Tibial artery (tissue), 4 donors: ENCODE measurements at places on chromosomes 4 and X.

DNA sequence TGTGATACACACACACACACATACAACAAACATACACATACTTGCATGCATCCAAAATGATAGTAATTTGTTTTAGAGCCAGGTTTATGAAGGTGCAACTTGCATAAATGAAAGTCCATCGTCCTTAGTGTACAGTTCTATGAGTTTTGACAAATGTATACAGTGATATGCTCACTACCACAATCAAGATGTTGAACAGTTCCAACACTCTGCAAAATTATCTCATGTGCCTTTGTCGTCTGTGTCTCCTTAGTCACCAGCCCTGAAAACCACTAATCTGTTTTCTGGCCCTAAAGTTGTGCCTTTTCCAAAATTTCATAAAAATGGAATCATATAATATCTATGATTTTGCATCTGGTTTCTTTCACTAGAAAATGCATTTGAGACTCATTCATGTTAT, 67.8 kb upstream of the ANXA3 start:
- H3K27me3 ChIP-seq, result no peaks in the 10 kb centered on the region
- no peak for DNase-seq
- no peak overlapping the region for H3K4me3 ChIP-seq
- no peaks in the 10 kb centered on the region for H3K4me1 ChIP-seq
- no peak overlapping the region for H3K27ac ChIP-seq

DNA sequence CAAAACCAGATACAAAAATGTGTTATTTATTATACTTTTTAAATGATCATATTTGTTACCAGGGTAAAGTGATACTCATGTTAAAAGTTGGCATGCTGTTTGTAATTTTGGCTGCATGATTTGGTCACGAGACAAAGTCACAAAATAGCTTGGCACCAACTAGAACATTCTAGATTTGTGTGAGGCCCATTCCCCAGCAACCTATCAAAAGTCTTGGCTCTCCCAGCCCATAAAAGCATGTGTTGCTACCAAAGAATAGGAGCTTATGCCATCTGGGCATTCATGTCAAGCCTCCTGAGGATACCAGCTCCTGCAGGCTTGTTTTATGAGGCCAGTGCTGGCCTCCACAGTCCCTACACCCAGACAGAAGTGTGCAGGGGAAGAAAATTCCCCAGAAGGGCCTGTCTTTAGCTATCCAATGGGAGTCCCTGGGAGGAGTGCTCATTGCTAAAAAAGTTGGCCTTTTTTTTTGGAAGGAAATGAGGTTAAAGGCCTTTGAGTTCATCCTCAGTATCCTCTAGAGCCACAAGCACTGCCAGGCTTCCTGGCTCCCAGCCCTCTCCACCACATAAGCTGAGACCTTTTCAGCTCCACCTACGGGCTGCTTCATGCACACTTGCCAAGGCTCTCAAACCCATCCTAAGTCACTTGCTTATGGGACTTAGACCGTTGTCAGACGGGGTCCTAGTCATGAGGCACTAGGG, 211.9 kb upstream of the EOLA2 start:
- no peak overlapping the region for H3K4me3 ChIP-seq
- H3K27ac ChIP-seq, result peak overlapping the region; percentile 60
- peaks cover 4% of the 10 kb centered on the region for H3K4me1 ChIP-seq

GRCh38 chr4:153788413-153789276, at the start of gene SFRP2:
TSS of gene SFRP2 (minus strand) at chr4:153789083. CDS start at chr4:153788835, 248 bp downstream.
- no peaks in the 10 kb centered on the region for H3K36me3 ChIP-seq
- peak; percentile 47 for DNase-seq
- peak within 1 kb of the TSS; percentile 30 for H3K27ac ChIP-seq
- H3K4me3 ChIP-seq, result peak within 1 kb of the TSS; percentile 41
- peaks cover 76% of the 10 kb centered on the region for H3K27me3 ChIP-seq
- H3K4me1 ChIP-seq, result peaks cover 51% of the 10 kb centered on the region

- peaks cover 40% of the 10 kb centered on the region for H3K4me1 ChIP-seq
- no peak for DNase-seq
- H3K27ac ChIP-seq, result peak overlapping the region; percentile 93
These were observed 540 bp upstream of the HADH start for GRCh38 chr4:107989162-107989536.

DNA sequence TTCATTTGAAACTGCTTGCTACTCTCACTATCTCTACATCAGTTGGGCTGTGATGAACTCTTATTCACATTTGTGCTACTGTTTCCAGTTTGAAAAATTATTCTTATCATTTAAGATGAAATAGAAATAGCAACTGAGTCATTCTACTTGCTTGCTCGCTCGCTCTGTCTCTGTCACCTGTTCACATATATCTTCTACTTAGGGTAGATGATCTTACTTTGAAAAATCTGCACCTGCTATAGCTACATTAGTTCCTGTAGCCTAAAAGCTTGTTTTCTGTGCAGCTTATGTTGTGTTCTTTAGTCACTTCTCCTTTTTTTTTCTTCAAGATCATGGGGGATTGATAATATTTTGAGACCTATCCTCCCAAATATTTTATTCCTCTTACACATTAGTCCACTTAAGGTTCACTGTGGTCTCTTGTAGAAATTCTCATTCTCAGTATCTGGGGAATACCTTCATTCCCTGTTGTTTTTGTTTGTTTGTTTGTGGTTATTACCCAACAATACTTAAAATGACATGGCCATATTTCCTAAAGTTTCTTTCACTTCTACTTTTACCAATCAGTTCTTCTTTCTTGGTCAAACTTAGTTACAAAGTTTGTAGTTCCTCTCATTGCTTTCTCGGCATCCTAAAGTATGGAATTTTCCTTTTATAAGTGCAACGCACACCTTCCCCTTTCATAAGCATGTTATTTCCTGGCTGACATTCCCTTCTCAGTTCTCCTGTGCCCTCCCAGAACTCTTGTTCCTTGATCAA, 36.5 kb downstream of the CLCN5 start:
- H3K4me1 ChIP-seq, result no peaks in the 10 kb centered on the region
- H3K27me3 ChIP-seq, result no peaks in the 10 kb centered on the region
- no peak overlapping the region for H3K4me3 ChIP-seq
- H3K27ac ChIP-seq, result no peak overlapping the region

- DNase-seq, result no peak
- H3K27me3 ChIP-seq, result no peaks in the 10 kb centered on the region
- no peaks in the 10 kb centered on the region for H3K36me3 ChIP-seq
- no peaks in the 10 kb centered on the region for H3K4me1 ChIP-seq
- no peak overlapping the region for H3K27ac ChIP-seq
These were observed 618.1 kb upstream of the ADGRL3 start for GRCh38 chr4:60581919-60582536.

GRCh38 chrX:68978655-68979054, 149.8 kb downstream of the EFNB1 start:
- H3K27ac ChIP-seq, result no peak overlapping the region
- no peak overlapping the region for H3K4me3 ChIP-seq
- H3K36me3 ChIP-seq, result no peaks in the 10 kb centered on the region
- no peaks in the 10 kb centered on the region for H3K4me1 ChIP-seq

DNA sequence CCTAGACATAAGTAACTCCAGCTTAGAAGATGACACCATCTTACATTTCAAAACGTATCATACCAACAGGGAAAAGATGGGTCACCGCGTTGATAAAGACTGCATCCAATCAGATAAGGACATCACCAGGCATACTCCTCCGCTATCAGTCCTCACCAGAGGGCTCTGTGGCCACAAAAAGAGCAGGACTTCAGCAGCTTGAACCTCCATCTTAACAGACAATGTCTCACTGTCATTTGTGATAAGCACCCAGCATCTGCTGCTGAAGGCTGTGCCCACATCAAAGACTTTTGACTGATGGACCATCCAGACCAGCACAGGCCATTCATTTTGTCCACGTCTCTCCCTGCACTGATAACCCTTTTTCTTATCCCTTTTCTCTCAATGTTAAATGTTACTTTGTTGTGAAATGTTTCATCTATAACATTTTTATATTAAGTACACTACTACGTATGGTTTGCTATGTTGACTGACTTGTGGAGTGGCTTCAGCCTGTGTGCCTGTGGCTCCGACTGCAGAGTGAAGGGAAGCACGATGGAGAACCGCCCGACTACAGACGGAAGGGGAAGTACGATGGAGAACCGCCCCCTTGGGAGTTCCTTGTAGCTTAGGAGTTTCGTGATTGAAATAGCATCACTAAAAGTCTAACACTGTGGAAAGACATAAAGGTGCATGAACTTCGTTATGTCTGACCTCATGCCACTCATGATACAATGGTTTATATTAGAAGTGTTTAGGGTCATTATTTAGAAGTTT, 595.4 kb upstream of the AGA start:
- no peaks in the 10 kb centered on the region for H3K4me1 ChIP-seq
- no peak for DNase-seq
- H3K4me3 ChIP-seq, result no peak overlapping the region
- H3K27me3 ChIP-seq, result no peaks in the 10 kb centered on the region

- no peak overlapping the region for H3K27ac ChIP-seq
- no peaks in the 10 kb centered on the region for H3K36me3 ChIP-seq
- H3K4me3 ChIP-seq, result no peak overlapping the region
- no peaks in the 10 kb centered on the region for H3K27me3 ChIP-seq
- no peak for DNase-seq
These were observed 48.3 kb downstream of the RAI2 start for GRCh38 chrX:17812763-17813162.

- no peak overlapping the region for H3K4me3 ChIP-seq
- no peaks in the 10 kb centered on the region for H3K27me3 ChIP-seq
- H3K36me3 ChIP-seq, result no peaks in the 10 kb centered on the region
- no peak overlapping the region for H3K27ac ChIP-seq
These were observed 125.3 kb upstream of the PABPC4L start for GRCh38 chr4:134326866-134327265.

- H3K27ac ChIP-seq, result peak overlapping the region; percentile 28
- H3K36me3 ChIP-seq, result no peaks in the 10 kb centered on the region
- no peak overlapping the region for H3K4me3 ChIP-seq
- no peaks in the 10 kb centered on the region for H3K27me3 ChIP-seq
- peak; percentile 25 for DNase-seq
- H3K4me1 ChIP-seq, result peaks cover 6% of the 10 kb centered on the region
These were observed 77.8 kb downstream of the KLHL13 start for GRCh38 chrX:118038614-118039365.

GRCh38 chr4:163768014-163768413, 273.5 kb downstream of the TMA16 start:
- H3K27ac ChIP-seq, result no peak overlapping the region
- no peaks in the 10 kb centered on the region for H3K36me3 ChIP-seq
- DNase-seq, result no peak
- H3K4me1 ChIP-seq, result no peaks in the 10 kb centered on the region

GRCh38 chr4:125484912-125485311, 170.2 kb downstream of the FAT4 start:
- H3K4me3 ChIP-seq, result no peak overlapping the region
- no peaks in the 10 kb centered on the region for H3K27me3 ChIP-seq
- peaks cover 3% of the 10 kb centered on the region for H3K4me1 ChIP-seq

GRCh38 chrX:16834806-16835205, 35.4 kb downstream of the RBBP7 start:
- no peak overlapping the region for H3K4me3 ChIP-seq
- peaks cover 35% of the 10 kb centered on the region for H3K36me3 ChIP-seq
- no peaks in the 10 kb centered on the region for H3K27me3 ChIP-seq
- no peak overlapping the region for H3K27ac ChIP-seq
- peaks cover 20% of the 10 kb centered on the region for H3K4me1 ChIP-seq

- DNase-seq, result no peak
- no peak overlapping the region for H3K4me3 ChIP-seq
- H3K27me3 ChIP-seq, result no peaks in the 10 kb centered on the region
- no peaks in the 10 kb centered on the region for H3K36me3 ChIP-seq
These were observed 91.6 kb downstream of the DDIT4L start for GRCh38 chr4:100098681-100099080.

DNA sequence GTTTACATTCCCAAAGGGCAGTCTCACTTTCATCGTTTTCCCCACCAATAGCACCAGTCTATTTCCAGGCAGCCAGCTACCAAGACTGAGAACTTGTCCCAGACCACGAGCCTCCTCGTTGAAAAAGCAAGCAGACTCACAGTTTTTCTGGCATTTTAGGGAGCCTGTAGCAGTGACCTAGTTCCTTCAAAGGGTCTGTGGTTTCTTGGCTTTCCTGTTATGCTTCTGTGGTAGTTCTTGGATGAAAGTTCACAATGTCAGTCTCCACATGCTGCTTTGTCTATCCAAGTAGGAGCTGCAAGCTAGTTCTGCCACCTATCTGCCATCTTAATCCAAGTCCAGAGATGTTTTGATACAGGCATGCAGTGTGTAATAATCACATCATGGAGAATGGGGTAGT, 151.6 kb upstream of the ZC4H2 start:
- H3K4me1 ChIP-seq, result no peaks in the 10 kb centered on the region
- H3K27me3 ChIP-seq, result no peaks in the 10 kb centered on the region
- DNase-seq, result no peak
- H3K27ac ChIP-seq, result no peak overlapping the region

DNA sequence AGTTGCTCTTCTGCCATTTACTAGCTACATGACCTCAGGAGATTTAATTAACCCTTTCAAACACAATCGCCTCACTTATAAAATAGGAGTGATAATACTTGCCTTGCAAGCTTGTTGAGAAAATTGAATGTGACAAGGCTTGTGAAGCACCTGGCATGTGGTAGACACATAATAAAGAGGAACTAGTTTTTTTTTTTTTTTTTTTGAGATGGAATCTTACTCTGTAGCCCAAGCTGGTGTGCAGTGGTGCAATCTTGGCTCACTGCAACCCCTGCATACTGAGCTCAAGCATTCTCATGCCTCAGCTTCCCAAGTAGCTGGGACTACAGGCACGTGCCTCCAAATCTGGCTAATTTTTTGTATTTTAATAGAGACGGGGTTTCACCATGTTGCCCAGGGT, 73.7 kb upstream of the STIM2 start:
- H3K27ac ChIP-seq, result no peak overlapping the region
- no peaks in the 10 kb centered on the region for H3K36me3 ChIP-seq
- H3K4me1 ChIP-seq, result peaks cover 12% of the 10 kb centered on the region
- no peaks in the 10 kb centered on the region for H3K27me3 ChIP-seq
- no peak overlapping the region for H3K4me3 ChIP-seq

DNA sequence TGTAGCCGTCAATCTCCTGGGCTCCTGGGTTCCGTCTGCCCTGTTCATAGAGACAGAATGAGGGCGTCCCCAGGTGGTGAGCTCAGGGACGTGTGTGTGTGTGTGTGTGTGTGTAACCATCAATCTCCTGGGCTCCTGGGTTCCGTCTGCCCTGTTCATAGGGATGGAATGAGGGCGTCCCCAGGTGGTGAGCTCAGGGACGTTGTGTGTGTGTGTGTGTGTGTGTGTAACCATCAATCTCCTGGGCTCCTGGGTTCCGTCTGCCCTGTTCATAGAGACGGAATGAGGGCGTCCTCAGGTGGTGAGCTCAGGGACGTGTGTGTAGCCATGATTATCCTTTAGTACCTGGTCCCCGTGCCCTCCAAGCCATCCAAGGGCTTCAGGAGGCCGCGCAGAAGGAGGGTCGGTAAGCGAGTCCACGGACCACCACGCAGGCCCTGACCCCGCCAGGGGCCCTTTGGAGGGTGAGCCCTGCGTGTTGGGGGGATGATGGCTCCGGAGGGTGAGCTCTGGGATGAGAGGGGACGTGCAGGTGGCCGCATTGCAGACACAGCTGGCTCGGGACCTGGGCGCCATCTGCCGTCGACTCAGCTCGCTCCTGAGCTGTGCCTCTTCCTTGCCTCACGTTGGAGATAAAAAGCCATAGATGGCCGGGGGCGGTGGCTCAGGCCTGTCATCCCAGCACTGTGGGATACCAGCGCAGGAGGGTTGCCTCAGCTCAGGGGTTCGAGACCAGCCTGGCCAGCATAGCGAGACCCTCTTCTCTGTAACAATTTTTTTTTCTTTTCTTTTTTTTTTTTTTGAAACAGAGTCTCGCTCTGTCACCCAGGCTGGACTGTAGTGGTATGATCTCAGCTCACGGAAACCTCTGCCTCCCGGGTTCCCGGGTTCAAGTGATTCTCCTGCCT, 5.4 kb upstream of the GTPBP6 start:
- H3K27ac ChIP-seq, result no peak overlapping the region
- no peak overlapping the region for H3K4me3 ChIP-seq

GRCh38 chrX:50700921-50701320, 113.1 kb downstream of the SHROOM4 start:
- H3K27ac ChIP-seq, result no peak overlapping the region
- DNase-seq, result no peak
- no peaks in the 10 kb centered on the region for H3K27me3 ChIP-seq
- no peaks in the 10 kb centered on the region for H3K36me3 ChIP-seq
